ENCODE measurements at places on chromosomes 2 and 18.
A peak's percentile ranks its signal among the peaks of the same experiment; 100 is the strongest.

GRCh38 chr2:55047677-55048299, 2.5 kb downstream of the RTN4 start:
- H3K27ac ChIP-seq: peak overlapping the region; percentile 99
- peaks cover 4% of the 10 kb centered on the region for H3K36me3 ChIP-seq
- H3K27me3 ChIP-seq: no peaks in the 10 kb centered on the region
- DNase-seq: peak; percentile 79
- peak overlapping the region; percentile 92 for H3K4me3 ChIP-seq

GRCh38 chr2:158845859-158846258, 50.7 kb downstream of the DAPL1 start:
- H3K36me3 ChIP-seq: no peaks in the 10 kb centered on the region
- no peaks in the 10 kb centered on the region for H3K4me1 ChIP-seq
- DNase-seq: no peak
- H3K4me3 ChIP-seq: no peak overlapping the region

DNA sequence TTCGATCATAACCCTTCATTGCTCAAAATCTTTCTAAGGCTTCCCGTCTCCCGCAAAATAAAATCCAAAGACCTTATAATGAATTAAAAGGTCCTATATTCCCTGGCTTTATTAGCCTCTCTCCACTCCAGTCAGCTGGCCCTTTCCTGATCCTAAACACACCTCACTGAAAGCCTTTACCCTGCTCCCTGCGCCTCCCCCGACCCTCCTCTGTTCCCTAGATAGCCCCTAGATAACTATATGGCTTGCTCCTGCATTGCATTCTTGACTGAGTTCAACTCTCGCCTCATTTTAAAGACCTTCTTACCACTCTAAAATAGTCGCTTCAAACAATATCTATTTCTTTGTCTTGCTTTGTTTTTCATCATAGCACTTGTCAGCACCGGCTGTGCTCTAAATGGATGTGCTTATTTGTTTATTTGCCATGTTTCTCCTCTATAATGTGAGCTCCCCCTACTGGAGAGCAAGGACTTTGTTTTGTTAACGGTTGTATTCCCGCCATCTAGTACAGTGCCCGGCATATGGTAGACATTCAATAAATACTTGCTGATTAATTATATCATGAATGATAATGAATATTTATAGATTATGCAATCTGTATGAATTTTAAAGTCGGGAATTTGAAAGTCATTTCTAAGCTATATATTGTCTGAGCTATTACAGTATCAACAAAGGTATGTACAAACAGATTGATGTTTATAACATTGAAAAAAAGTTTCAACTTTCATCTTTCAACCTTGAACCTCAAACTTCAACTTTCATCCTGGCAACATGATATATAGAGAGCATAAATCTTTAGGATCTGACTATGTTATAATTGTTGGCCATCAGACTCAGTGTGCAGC, 32.4 kb upstream of the VIT start:
- peak; percentile 73 for DNase-seq
- H3K36me3 ChIP-seq: no peaks in the 10 kb centered on the region
- H3K27ac ChIP-seq: no peak overlapping the region
- no peaks in the 10 kb centered on the region for H3K27me3 ChIP-seq
- no peak overlapping the region for H3K4me3 ChIP-seq

- H3K4me3 ChIP-seq: no peak overlapping the region
- H3K36me3 ChIP-seq: no peaks in the 10 kb centered on the region
- H3K27me3 ChIP-seq: no peaks in the 10 kb centered on the region
- H3K27ac ChIP-seq: no peak overlapping the region
- no peaks in the 10 kb centered on the region for H3K4me1 ChIP-seq
Observed at GRCh38 chr18:56569416-56569815, 69.0 kb downstream of the TXNL1 start.

- H3K36me3 ChIP-seq: peaks cover 22% of the 10 kb centered on the region
- no peaks in the 10 kb centered on the region for H3K27me3 ChIP-seq
- peak within 1 kb of the TSS; percentile 56 for H3K4me3 ChIP-seq
- H3K4me1 ChIP-seq: peaks cover 8% of the 10 kb centered on the region
- peak within 1 kb of the TSS; percentile 67 for H3K27ac ChIP-seq
Observed at GRCh38 chr2:237859533-237860272, at the start of gene RAMP1. RAMP1 (plus strand) TSS chr2:237859623; CDS start chr2:237859676, 53 bp downstream.

DNA sequence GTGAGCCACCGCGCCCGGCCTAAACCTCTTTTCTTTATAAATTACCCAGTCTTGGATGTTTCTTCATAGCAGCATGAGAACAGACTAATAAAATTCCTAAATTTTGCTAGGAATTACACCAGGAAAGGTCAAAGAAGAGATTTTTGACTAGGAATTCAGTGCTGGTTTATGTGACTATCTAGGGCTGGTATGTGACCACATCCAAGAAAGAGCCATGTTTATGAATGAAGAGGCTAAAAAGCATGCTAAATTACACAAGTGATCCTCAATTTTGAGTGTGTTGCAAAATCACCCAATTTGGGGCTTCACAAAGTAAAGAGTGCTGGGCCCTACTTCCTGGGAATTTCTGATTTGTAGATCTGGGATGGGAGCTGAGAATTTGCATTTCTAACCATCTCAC, 123.6 kb downstream of the CSRNP3 start:
- no peaks in the 10 kb centered on the region for H3K36me3 ChIP-seq
- no peaks in the 10 kb centered on the region for H3K27me3 ChIP-seq
- no peak for DNase-seq
- no peaks in the 10 kb centered on the region for H3K4me1 ChIP-seq
- H3K4me3 ChIP-seq: no peak overlapping the region

All from small intestine (tissue), 16 donors.